ENCODE measurements at places on chromosomes 2 and 18.

GRCh38 chr2:62531594-62531993, 25.6 kb upstream of the TMEM17 start:
- DNase-seq = no peak

GRCh38 chr2:30566631-30567030, 119.6 kb downstream of the LCLAT1 start:
- no peak for DNase-seq

DNA sequence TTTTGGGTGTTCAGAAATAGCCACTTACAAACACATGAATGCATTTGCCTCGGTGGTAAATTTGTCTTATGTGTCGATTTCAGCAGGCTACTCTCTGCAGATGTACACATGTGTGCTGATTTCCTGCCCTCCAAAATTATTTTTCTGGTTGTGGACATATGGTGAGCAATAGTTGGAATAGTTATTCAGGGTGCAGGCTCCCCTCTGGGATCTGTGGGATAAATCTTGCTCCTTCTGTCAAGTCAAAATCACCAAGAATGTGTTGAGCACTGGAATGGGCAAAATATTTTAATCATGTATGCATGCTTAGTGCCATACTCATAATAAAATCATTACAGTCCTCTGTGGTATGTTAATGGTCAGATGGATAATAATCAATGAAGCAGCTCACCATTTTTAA, 684.5 kb downstream of the BCL11A start:
- no peak for DNase-seq

DNA sequence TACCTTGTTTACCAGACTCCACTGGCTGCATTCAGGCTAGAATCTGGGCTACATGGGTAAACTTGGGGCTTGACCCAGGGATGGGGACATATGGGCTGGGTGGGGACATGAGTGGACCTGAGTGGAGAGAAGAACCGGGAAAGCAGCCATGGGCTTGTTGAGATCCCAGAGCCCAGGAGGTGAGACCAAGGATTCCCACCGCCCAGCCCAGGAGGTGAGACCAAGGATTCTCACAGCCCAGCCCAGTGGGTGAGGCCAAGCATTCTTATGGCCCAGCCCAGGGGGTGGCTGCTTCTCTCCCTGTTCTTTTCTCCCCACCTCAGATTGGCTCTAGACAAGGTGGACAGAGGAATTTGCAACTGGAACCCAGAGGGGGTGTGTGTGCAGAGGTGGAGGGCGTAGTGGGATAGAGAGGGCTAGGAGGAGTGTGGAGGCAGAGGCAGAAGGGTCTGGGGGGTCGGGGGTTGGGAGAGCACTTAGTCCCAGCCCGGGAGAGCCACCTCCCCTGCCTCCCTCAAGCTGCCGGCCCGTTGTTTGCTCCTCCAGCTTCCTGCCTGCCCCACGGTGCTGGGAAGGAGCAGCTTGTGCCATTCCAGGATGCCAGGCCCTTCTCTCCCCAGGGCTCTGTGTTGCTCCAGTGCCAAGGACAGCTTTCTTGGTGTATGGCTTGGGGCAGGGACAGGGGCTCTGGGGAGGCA, 25.6 kb downstream of the GLI2 start:
- DNase-seq = peak; percentile 12

- peak; percentile 25 for DNase-seq
These were observed 370.0 kb downstream of the SLC4A3 start for GRCh38 chr2:219997341-219997851.

- no peak for DNase-seq
These were observed 151.6 kb upstream of the HDAC4 start for GRCh38 chr2:239552213-239552926.

GRCh38 chr18:11851806-11852337, 659 bp downstream of the CHMP1B start:
- DNase-seq = peak; percentile 27

DNA sequence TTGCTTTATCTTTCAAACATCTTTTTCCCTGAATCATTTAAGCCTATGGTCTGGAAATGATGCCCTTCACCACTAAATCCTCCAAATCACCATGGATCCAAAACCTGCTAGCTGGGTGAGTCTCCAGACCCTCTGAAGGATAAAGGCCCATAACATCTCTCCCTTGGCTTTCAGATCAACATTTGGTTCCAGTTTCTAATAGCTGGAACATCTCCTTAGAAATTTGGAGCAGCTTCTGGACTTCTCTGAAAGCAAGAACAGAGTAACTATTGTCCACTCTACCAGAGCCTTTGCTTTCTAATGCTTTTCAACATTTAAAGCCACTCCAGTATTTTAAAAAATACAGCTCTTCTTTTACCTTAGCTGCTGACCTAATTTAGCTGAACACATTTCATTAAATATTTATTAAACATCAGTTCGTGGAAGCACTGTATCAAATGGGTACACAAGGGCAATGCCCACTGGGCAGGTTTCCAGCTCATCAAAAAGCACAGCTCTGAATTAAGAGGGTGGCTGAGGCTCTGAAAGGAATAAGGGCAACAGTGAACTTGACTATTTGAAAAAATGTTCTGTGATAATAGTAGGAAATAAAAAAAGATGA, 75.3 kb downstream of the GALNT3 start:
- no peak for DNase-seq

- no peak for DNase-seq
These were observed 19.9 kb downstream of the ARMC9 start for GRCh38 chr2:231218366-231218765.

- no peak for DNase-seq
These were observed 23.8 kb upstream of the SLC20A1 start for GRCh38 chr2:112621790-112622527.

DNA sequence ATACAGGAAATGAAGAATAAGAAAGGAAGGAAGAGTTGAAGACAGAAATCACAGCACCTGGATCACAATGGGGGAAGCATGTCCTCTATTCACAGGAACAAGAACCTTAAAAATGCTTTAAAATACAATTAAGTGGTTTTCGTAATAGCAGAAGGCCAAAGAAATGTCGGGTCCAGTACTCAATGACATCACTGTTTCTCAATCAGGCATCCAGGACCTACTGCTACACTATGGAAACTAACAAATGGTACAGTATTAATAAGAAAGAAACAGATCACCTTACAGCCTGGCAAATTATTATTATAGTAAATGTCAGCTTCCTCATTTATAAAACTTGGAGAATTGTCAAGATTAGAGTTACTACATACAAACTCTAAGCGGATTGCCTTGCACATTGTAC, 15.8 kb downstream of the HNRNPLL start:
- no peak for DNase-seq

DNA sequence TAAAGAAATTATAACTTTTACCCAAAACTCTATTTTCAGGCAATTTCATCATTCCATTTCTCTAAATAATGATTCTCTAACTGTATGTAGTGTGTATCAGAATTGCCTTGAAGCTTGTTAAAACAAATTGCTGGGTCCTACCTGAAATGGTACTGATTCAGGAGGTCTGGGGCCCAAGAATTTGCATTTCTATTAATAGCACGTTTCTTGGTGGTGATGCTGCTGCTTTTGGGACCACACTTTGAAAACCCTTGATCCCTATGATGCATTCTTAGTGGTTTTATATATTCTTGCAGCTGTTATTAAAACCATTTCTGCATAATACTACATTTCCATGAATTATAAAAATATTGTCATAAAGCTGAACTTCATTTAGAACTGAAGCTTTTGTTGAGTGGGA, 140.7 kb downstream of the NCK2 start:
- no peak for DNase-seq

GRCh38 chr2:960061-960736, 9.6 kb downstream of the SNTG2 start:
- DNase-seq = no peak

DNA sequence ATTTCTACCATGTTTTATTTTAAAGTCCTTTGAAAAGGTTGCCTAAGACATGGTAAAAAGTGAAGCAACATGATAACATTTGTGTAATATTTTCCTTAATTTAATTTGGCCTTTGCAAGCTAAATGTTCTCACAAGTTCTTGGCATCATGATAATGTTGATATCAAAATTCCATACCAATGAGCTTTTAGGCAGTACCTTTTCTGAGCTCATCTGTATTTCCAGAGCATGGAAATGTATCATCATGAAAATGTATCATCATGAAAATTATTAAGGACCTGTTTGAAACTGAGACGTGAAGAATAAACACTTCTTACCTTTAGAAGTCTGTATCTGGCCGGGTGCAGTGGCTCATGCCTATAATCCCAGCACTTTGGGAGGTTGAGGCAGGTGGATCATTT, 73.8 kb downstream of the VWC2L start:
- no peak for DNase-seq

GRCh38 chr2:152058655-152059054, 40.2 kb downstream of the CACNB4 start:
- DNase-seq = no peak

DNA sequence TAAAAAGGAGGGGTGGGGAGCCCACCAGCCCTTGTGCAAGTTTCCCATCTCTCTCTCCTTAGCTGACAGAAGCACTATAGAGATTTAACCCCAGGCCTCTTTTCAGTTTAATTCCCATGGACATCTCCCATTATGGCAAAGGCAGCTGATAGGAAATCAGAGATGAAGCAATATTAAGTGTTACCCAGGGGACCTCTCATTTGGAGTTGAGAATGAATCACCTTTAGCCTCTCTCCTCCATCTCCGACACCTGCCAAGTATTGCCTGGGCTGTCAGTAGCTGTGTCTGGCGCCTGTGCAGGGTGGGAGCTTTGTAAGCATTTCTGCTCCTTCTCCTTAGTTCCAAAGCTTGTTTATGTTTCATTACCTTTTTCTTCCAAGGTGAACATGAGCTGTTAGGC, 109.0 kb downstream of the AQP4 start:
- DNase-seq = no peak

DNA sequence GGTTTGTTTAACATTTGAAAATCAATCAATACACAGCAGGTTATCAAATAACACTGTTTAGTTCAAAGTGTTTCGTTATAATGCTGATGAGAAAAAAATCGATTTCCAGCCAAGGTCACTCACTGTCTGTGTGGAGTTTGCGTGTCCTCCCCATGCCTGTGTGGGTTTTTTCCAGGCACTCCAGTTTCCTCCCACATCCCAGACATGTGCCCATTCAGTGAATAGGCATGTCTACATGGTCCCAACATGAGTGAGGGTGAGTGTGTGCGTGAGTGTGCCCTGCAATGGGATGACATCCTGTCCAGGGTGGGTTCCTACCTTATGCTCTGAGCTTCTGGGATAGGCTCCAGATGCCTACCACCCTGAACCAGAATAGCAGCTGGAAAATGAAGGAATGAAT, 8.7 kb upstream of the GKN2 start:
- DNase-seq = no peak

DNA sequence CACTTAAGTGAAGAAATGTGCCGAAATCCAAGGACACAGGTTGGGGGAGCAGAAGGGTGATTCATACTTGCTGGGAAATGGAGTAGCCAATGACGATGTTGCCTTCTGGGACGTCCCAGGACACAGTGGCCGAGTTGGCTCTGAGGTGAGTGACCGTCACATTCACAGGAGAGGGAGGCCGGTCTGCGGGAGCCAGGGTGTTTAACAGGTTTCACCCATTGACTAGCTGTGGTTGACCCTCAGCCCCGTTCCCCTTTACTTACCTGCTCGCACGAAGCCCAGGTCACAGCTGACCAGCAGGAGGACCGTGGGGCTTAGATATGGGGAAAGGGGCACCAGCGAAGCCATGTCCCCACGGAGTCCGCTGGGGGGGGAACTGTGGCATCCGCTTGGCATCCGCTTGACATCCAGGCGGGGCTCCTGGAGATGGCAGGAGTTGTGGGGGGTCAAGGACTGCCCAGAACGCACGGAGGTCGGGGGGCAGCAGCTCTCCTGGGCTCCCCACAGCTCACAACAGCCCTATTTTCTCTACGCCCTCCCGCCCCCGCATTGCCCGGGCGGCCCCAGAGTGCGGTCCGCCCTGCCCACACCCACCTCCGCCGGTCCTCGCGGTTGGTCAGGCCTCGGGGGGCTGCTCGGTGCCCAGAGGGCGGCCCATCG, 586 bp downstream of the FNDC4 start:
- no peak for DNase-seq

GRCh38 chr2:240463866-240464481, 28.5 kb downstream of the GPC1 start:
- DNase-seq = peak; percentile 44
